ENCODE measurements at places on chromosomes 12 and 14.
A peak's percentile ranks its signal among the peaks of the same experiment; 100 is the strongest.

- no peak for DNase-seq
Observed at GRCh38 chr12:68180792-68181744, 21.5 kb upstream of the IFNG start.

GRCh38 chr12:132078190-132078589 is 65.9 kb downstream of the DDX51 start:
- DNase-seq: no peak

- DNase-seq: no peak
Observed at GRCh38 chr14:102434647-102435175, 72.0 kb downstream of the TECPR2 start.

DNA sequence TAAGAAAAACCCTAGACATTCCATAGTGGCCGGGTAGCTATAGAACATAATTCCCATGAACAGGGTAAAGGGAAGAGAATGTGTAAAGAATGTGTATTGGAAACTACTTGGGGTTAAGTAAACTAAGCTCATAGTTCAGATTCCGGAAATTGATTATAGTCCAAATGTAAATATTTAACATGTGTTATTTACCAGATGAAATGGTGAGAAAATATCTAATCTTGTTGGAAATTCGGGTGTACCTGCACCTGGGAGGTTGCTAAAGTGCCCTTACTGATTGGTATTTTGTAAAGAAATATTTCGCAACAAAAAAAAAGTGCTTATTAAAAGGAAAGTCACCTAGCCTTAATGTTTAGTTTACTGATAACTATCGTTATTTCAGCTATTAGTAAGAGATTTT is 14.4 kb downstream of the RASSF9 start:
- no peak for DNase-seq

DNA sequence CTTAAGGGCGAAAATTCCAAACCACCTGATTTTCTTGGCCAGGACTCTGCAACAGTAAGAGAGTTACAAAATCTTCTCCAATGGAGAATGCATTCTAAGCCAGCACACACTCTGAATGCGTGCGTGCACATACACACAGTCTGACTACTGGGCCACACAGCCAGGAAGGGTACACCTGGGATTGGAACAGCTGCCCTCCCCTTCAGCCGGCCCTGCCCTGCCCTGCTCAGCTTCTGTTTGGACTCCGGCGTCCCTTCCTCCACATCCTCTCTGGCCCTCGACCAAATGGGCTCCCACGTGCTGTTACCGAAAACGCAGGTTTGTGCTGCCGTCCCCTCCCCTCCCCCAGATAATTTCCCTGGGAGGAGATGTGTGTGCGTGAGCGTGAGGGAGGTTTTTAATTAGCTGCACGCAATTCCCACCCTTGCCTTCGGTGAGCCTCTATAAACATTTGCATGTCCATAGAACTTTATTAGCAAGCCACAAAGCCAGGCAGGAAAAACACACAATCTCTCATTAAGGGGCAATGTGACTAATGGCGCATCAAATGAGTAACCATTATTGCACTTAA is 43.0 kb downstream of the CCNK start:
- no peak for DNase-seq

- DNase-seq: no peak
Observed at GRCh38 chr12:3489057-3489456, 1.9 kb upstream of the PRMT8 start.

DNA sequence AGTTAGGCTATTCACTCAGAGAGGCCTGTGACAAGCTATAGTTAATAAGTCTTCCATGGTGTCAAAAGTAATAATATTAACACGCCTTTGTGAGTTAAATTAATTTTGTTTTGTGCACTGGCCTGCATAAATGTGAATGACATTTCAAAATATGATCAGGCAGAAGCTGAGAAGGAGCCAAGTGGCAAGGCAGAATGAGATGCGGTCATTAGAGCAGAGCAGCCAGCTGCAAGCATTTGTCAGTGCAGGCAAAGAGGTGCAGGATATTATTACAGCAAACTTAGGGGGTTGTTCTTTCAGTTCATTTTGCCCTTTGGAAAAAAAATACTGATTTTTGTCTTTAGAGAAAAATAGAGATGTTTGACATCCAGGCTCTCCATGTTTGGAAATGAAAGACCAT is 364.5 kb downstream of the PAWR start:
- DNase-seq: no peak

- no peak for DNase-seq
Observed at GRCh38 chr12:68559984-68560850, 50.5 kb upstream of the RAP1B start.

- no peak for DNase-seq
Observed at GRCh38 chr12:46271863-46272262, 3.0 kb upstream of the SLC38A1 start.

DNA sequence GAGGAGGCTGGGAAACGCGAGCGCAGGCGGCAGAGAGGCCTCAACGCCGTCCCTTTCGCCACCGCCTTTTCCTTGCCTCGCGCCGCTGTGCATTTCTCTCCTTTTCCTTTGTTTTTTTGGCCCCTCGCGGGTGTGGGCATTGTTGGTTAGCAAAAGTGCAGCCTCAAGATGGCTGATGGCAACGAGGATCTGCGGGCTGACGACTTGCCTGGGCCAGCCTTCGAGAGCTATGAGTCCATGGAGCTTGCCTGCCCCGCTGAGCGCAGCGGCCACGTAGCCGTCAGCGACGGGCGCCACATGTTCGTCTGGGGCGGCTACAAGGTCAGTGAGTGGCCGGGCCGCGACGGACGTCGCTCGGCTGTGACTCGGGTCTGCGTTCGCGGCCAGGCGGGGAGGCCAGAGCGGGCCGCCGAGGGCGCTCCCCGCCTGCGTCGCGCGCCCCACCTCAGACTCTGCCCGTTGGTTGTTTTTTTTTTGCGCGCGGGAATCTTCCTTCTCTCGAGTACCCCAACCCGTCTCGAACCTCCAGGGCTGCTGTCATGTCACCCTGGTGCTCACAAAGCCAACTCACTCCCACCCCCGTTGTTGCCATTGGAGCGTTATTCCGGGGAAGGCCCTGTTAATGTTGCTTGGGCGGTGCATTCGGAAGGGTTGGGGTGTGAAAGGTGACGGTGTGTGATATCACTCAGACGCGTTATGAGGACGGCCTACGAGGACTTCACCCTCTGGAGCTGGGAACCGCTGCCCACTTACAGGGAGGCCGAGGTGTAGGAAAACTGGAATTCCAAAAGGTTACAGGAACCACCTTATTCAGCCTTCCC is 558 bp downstream of the KLHDC2 start:
- no peak for DNase-seq

DNA sequence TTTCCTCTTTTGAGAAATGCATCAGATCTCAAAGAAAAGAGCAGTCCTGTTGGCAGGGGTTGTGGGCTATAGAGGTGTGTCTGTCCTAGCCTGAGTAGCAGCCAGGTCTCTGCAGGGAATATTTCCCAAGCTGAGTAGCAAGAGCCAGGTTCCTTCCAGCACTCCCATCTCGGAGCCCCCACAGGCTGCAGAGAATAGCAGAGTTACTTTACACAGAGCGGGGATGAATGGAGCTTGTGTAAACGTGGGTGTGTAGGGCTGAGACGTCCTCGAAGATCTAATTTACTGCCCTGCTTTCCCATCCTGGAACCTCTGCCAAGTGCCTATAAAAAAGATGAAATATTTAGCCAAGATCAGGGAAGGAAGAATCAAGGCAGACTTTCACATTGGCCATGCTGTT is 156.6 kb downstream of the TSPAN9 start:
- no peak for DNase-seq

DNA sequence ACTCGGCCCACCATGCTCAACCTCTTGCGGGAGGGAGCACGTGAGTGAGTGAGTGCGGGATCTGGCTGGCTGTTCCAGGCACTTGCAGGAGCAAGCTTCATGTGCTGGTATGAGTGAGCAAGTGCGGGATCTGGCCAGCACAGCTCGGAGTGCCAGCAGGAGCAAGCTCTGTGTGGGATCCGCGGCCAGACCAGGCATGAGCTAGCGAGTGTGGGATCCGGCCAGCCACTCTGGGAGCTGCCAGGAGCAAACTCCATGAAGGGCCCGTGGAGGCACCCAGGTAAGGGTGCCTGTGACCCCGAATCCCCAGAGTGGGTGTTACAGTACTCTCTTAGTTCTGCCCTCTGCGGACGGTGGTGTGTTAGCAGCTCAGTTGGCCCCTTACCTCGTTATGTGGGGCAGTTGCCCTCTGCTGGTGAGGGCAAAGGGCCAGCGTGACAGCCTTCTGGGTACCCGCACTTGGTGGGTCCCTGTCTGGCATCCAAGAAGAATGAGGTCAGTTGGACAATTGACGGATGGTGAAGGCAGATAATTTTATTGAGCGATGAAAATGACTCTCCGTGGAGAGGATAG is 38.3 kb downstream of the RAD51B start:
- no peak for DNase-seq

DNA sequence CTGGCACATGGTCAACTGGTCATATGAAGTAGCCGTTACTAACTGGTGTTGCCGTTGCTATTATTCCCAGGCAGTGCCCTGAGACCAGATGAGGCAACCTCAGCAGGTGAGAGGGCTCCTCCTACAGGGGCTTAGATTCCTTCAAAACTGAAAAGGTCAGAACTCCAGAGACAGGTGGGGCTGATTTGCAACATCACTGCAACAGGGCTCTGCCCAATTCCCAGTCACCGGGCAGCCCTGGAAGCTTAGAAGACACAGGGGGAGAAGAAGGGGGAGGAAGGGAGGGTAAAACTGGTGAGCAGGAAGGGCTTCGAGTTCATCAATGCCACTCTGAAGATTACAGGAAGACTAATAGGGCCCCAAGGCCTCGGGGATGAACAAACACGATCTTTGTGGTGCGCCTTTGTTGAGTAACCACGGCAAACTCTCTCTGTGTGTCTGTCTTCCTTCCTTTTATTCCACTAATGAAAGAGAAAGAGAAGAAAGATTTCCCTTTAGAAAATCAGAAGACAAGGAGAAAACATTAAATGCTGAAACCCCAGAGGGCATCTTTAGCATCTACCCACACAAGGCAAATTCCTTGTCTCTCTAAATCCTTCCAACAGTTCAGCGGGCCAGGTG is 749.1 kb upstream of the TBX3 start:
- no peak for DNase-seq

DNA sequence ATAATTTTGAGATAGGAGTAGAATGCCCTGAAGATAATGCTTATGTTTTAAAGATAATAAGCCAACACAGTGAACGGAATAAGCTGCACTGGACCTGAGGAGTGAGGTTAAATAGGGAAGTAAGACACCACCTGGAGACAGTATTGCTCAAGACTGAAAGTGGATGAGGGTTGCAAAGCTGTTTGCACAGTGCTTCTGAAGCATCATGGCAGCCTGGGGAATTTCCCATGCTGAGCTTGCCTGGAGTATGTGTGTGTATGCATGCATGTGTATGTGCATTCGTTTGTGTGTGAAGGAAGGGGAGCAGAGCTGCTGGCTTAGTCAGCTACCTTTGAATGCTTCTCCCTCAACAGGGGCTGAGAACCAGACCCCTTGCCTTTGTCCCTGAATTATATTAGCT is 35.8 kb downstream of the BHLHE41 start:
- DNase-seq: no peak

DNA sequence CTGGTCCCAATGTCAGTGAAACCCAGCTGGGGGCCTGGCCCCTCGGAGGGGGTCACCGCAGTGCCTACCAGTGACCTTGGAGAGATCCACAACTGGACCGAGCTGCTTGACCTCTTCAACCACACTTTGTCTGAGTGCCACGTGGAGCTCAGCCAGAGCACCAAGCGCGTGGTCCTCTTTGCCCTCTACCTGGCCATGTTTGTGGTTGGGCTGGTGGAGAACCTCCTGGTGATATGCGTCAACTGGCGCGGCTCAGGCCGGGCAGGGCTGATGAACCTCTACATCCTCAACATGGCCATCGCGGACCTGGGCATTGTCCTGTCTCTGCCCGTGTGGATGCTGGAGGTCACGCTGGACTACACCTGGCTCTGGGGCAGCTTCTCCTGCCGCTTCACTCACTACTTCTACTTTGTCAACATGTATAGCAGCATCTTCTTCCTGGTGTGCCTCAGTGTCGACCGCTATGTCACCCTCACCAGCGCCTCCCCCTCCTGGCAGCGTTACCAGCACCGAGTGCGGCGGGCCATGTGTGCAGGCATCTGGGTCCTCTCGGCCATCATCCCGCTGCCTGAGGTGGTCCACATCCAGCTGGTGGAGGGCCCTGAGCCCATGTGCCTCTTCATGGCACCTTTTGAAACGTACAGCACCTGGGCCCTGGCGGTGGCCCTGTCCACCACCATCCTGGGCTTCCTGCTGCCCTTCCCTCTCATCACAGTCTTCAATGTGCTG is 11.0 kb downstream of the ZBTB39 start:
- peak; percentile 72 for DNase-seq

GRCh38 chr12:31106101-31106803 is 32.6 kb downstream of the DDX11 start:
- DNase-seq: no peak

DNA sequence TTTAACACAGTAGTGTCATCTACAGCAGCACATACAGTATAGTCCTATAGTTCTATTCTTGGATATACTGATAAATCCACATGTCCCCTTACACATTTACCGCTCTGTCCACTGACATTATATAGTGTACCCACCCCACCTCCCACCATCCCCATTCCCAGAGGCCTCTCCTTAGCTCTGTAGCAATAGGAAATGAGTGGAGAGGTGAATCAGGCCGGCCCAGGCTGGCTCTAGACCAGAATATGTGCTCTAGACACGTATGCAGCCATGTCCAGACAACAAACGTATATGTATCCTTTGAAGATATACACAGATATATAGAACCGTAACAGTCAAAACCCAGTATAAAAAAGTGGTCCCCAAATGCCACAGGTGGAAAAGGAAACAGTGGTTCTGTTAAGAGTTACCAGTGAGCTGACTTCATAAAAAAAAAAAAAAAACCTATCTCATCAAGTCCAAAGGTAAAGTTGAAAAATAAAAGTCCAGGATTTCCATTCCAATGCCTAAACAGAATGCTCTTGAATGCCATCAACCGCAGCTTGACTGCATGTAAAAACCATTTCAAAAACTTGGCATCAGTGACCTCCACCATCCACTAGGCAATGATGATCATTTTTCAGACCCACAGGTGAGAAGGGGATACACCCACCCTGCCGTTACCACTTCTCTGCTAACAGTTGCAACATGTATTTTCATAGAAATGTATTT is 16.7 kb downstream of the EGLN3 start:
- DNase-seq: no peak

DNA sequence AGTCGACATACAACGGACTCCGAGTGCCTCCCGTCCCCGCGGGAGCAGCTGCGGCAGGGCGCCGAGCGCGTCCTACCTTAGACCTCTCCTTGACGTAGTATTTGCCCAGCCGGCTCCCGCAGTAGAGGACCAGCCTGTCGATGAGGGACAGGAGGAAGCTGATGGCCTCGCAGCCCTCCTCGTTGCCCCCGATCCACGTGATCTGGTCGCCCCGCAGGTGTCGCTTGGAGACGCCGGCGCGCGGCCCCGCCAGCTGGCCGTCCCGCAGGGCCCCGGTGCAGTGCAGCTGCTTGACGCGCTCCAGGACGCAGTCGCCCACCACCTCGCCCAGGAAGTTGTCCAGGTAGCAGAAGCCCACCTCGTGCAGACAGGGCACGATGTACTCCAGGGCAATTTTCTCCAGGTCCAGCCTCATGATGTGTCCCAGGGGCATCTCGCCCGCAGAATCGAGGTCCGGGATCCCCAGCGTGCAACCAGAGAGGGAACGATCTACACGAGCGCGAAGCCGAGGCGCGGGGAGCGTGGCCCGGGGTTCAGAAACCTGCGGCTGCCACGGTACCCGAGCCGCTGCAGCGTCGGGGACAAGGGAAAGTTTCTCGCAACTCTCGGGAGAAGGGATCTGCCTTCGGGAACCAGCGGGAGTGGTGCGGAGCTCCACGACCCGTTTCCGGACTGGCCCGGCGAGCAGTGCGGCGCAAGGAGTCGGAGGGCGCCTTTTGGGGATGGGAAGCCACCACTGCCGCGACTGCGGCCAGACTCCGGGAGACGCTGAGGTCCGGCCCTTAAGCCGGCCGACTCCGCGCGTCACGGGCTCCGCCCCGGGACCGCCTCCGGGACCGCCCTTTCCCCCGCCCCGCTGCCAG is at the start of gene EGLN3:
EGLN3 (minus strand) TSS at position 755 of the 863 bp plus-strand sequence; CDS start at position 433, 322 bp downstream.
- no peak for DNase-seq
